ENCODE measurements at places on chromosomes 2 and 18.

DNA sequence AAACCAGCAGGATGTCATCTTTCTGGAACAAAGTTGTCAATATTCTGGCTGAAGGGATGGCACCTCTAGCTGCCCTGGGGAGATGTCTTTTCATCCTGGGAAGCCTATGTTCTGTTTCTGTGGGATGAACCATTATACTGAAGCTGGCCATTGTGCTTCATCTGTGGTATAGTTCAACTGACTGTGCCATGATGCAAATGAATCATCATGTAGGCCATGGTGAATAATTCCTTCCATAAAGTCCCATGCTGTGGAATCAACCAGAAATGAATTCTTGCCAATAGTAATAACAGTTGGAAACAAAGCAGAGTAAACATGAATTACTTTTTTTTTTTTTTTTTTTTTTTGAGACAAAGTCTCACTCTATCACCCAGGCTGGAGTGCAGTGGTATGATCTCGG, 64.1 kb upstream of the CNGA3 start:
- DNase-seq: no peak

DNA sequence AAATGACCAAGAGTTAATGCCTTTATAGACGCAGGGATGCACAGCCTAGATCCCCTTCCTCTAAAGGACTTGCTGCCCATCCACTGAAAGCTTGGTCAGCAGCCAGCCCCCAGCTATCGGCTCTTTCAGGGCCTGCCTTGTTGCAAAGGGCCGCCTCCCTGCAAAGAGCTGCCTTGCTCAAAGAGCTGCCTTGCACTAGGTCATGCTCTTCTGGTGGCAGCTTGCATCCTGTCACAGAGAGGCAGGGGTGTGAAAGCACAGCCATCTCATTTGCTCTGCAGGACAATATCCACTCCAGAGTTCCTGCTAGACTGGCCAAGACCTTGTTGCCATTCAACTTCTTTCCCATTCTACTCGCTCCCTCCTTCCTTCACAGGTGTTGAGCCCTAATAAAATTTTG, 137.1 kb downstream of the MCFD2 start:
- no peak for DNase-seq

DNA sequence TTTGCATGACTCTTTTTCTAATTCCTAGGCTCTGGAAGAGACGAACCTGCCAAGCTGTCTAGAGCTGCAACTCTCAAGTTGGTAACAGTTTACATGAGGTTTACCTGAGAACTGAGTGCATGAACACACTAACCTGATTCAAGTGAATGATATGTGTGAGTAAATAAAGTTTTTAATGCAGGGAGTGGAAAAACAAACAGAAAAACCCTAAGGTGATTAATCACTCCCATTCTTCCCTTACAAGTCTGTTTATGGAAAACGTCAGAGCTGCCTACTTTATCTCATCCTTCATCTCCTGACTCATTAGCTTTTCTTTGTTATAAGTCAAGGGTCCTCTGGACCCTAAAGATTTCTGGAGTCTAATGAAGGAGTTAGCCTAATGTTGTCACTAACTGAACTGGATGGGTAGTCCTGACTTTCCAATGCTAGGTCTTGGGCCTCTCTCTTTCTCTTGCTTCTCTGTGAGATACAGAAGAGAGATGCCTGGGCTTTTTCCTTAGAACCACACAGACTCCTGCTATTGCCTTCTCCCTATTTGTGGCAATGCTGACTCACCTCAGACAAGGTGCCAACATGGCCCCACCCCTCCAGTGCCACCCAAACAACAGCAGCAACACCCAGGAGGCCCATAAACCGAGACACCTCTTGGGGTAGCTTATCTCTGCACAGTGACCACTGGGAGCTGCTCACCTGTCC, 952.4 kb downstream of the EPHA4 start:
- DNase-seq: no peak

DNA sequence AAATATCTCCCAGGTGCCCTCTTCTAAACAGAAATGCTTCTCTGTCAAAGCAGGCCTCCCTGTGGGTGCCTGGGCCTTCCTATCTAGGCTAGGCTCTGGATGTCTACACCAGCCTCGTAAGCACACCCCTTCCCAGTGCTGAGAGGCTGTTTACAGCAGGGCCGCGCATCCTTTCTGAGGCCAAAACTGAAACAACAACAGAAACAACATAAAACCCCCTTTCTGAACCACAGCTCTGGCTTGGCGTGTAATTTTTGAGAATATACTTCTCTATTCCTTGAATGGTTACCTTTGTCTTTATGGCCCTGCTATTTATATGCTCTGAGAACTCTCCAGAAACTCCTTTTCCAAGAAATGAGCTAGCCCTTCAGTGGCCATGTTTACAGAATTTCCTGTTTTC, 118.4 kb downstream of the BCL2L11 start:
- DNase-seq: no peak

DNA sequence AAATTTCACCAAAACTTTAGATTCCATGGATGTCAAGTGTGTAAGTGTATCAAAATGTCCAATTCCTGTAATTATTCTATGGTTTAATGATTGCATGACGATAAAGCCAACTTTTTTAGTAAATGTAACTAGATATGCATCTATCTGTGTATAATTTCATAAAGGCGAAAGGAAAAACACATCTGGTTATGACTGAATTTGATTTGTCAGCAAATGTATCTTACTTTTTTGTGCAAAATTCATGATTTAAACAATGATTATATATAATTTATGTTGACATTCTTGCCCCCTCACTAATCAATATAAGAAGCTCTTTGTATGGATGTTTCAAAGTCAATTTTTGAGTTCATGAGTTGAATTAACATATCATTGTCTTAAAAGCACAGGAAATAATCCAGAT, 138.5 kb downstream of the KCNJ3 start:
- DNase-seq: no peak
